ENCODE measurements at places on chromosomes 12 and 14.
A peak's percentile ranks its signal among the peaks of the same experiment; 100 is the strongest.

DNA sequence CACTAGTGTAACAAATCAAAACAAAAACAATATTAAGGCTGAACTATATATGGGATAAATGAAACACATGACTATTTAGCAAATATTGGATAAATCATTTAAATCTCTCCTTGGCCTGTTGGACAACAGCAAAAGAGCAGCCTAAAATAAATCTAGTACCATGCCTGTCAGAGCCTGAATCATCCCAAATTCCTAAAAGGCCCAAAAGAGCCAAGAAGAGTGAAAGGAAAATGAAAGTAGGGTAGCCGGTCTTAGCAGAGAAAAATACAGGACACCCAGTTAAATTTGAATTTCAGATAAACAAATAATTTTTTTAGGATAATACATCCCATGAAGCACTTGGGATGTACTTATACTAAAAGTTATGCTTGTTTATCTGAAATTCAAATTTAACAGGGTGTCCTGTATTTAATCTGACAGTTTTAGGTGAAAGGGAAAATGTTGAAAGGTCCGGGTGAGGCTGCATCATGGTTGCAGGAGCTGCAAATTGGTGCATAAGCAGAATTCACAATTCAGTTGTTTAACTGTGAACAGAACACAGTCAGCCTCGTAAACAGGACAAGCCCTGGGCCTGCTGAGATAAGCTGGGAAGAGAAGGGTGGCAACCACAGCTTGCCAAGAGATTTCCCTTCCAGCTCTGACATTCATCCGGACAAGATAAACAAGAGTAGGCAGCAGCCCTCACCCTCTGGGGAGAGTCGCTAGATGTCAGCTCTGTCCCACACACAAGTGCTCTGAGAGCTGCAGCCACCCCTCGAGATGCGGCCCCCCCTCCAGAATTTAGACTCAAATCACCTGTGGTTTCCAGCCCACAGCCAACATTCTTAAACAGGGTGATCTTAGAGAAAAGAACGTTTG, 30.3 kb downstream of the DMAC2L start:
- DNase-seq, result peak; percentile 47

DNA sequence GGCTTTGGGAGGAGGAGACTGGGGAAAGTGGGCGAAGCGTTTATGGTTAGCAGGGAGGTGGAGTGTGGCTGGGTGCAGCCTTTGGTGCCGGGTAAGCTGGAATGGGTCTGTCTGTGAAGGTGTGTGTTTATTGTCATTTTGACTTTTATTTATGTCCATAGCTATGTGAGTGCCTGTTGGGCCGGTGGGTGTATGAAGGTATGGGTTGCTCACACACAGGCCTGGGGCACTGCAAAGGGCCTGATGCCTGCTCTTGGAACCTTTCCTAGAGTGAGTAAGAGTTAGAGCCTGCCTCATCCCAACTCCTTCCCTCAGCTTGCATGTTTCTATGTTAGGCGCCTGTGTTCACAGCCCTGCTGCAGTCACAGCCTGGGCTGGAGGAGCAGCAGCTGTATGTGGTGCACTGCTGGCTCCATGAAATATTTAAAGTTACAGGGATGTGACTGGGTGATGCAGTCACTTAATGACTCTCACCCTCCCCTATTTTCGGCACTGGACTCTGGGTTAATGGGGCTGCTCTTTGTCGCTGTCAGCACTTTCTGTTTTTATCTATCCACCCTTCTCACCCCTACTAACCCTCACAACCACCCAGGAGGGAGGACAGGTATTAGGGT, 2.6 kb upstream of the PPP1R1A start:
- DNase-seq, result no peak

DNA sequence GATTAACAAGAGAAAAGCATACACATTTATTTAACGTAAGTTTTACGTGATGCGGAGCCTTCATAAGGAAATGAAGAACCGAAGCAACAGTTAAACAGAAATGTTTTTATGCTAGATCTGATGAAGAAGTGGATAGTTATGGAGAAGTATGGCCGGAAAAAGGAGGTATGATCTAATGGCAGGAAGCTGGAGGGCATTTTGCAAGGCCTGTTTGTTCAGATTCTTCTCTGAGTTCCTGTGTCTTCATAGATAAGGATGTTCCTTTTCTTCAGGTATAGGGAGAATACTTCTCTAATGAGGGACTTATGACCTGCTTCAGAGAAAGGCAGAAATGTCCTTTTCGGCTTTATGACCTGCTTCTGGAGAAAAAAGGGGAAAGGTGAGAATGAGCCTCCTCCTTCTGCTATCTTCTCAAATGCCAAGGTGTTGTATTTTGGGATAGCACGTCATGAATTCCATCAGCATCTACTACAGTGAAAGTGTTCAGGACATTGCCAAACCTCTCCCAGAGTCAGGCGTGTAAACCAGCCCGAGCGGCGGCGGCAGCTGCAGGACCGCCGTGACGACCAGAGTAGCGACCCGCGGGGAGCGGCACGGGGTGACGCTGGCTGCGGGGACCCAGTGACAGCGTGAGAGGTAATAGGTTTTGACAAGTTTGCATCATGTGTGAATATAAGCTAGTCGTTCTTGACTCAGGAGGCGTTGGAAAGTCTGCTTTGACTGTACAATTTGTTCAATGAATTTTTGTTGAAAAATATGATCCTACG, 33.7 kb upstream of the SGPP1 start:
- DNase-seq, result no peak

- no peak for DNase-seq
These were observed 37.3 kb upstream of the EVL start for GRCh38 chr14:100027771-100028490.

DNA sequence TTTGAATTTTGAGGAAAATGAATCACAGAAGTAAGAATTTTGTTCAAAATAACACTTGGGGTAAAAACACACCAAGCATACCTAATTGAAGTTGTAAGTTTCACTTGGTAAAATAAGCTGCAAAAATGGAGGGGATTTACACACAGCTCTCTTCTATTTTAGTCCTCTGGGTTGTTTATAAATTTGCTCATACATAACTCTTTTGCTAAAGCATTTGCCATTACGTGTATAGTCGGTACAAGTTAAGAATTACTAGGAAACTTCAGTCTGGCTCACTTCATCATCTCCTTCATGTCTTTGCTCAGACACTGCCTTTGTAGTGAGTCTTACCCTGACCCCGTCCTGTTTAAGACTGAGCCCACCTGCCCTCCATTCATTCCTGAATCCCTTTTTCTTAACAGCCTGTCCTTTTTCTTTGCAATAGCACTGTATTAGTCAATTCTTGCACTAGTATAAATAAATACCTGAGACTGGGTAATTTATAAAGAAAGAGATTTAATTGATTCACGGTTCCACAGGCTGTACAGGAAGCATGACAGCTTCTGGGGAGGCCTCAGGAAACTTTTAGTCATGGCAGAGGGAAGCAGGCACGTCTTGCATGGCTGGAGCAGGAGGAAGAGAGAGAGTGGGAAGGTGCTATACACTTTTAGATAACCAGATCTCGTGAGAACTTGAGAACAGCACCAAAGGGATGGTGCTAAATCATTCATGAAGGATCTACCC, 451.1 kb downstream of the PCNX1 start:
- DNase-seq, result no peak

- no peak for DNase-seq
These were observed 7.7 kb downstream of the TBX5 start for GRCh38 chr12:114397978-114398881.
